HCT116 (cell line): ENCODE measurements at places on chromosomes 16 and 17. TPM values are rescaled to one million over a fixed set of nuclear protein-coding genes. Genes with fewer than 3 reads are reported as not detected.
A peak's percentile ranks its signal among the peaks of the same experiment; 100 is the strongest.

PNMT gene
- not detected for total RNA-seq

MPV17L gene
- not detected for total RNA-seq

FAM171A2 gene
- total RNA-seq: 18.0 TPM

KIF18B gene
- total RNA-seq: 76.4 TPM

ATP2A1 gene
- total RNA-seq: 10.3 TPM

CACNA1G gene
- 3.4 TPM for total RNA-seq

DCAF7 gene
- total RNA-seq: 144 TPM

RFFL gene
- 40.3 TPM for total RNA-seq

DNA sequence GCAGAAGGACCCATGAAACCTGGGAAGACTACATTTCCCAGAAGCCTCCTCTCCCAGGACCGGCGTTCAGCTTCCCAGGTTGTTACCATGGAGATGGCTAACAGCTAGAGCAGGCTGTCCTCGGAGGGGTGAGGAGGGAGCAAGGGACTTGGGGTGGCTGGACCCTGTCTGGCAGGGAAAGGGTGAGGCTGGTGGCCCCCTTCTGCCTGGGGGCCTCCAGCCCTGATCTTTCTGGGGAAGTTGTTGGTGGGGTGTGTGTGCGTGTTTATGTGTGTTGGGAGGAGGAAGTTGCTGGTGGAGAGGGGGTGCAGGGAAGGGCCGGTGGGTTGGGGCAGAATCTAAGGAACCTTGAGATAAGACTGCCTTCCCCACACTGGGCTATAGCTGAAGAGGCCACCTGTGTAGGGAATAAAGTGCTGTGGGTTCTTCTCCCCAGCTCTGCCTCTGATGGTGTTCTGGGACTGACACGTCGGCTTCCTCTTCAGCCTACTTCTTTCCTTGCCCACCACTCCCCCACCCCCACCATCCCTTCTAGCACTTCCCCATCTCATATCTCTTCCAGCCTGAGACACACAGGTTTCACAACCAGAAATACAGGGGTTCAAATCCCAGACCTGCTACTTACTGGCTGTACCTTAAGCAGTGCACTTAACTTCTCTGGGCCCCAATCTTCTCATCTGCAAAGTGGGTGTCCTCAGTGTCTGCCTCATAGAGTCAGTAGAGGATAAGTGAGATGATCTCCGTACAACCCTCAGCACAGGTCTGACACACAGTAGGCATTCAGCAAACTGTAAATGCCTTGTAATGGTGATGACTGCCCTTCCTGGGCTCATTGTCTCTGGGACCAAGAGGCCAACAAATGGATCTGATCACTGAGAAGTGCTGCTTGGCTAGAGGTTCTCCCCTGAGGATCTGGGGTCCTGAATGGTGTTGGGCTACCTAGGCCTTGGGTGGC is at the start of gene DRC7:
DRC7 (plus strand) TSS at position 82 of the 955 bp plus-strand sequence. CDS start 3,144 bp downstream, outside the sequence.
- DNase-seq: peak; percentile 54

DNA sequence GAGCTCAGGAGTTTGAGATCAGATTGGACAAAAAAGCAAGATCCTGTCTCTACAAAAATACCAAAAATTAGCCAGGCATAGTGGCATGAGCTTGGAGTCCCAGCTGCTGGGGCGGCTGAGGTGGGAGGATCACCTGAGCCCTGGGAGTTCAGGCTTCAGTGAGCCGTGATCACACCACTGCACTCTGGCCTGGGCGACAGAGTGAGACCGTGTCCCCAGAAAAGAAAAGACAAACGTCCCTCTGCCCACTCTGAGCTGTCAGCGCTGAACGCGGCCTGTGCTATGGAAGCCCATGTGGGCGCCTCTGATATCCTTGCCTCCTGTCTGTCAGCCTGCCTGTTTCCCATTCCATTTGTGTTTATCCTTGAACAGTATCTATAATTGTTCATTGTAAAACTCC is 50.7 kb downstream of the FOXK2 start:
- DNase-seq: no peak

- no peak for DNase-seq
These were observed 7.8 kb downstream of the SUPT4H1 start for GRCh38 chr17:58344047-58344790.

- DNase-seq: no peak
These were observed 32.0 kb downstream of the CCDC182 start for GRCh38 chr17:57713140-57713539.

DNA sequence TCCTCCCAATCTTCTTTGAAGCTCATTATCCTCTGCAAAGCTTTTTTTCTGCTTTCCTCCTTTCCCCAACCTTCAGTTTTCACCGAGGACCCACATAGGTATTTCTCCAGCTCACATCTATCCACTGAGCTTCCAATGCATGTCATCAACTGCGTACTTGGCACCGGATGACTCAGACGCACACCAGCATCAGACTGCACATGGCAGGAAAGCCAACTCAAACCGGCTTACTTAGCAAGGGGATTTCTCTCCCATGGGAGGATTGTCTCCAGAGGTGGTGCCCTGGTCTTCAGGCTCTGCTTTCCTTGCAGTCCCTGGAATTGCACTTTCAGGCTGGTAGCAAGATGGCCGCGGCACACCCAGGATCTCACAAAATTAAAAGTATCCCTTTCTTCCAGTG is 1.7 kb upstream of the AKTIP start:
- DNase-seq: no peak

DNA sequence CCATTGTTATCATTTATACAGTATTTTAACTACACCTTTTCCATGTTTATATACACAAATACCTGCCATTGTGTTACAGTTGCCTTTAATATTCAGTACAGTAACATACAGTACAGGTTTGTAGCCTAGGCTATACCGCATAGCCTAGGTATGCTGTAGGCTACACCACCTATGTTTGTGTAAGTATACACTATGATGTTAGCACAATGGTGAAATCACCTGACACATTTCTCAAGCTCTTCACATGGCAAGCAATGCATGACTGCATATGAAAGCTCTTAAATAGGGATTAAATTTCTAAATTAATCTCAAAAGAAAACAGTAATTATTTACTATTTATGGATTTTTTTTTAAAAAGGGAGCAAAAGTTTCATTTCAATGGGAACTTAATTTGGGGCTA is 12.0 kb downstream of the LRRC37B start:
- no peak for DNase-seq

- no peak for DNase-seq
These were observed 49.7 kb downstream of the PRMT7 start for GRCh38 chr16:68360547-68360946.

- DNase-seq: no peak
These were observed 477 bp downstream of the NTAN1 start for GRCh38 chr16:15055141-15056053.

DNA sequence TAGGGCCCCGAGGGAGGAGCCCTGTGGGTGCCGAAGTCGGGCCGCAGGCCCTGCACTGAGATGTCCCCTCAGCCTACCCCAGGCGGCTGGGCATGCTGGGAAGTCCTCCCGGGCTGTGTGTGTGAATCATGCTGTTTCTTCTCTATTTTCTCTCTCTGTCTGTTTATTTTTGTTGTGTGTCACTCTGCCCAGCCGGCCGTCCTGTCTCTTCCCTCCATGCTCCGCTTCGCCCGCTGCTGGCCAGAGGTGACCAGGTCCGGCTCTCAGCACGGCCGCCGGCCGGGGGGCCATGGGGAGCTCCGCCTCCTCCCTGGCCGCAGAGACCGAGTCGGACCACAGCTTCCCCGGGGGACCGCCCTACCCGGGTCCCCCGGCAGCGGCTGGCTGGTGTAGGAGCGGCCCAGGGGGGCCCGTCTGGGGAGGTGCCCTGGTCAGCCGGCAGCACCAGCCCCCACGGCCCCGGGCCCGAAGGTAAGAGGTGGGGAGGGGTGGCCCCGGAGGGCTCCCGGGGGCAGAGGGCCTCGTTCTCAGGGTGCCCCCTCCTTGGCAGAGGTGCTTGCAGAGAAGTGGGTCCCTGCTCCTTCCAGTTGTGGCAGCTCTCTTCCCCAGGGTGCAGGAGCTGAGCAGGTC is 12.5 kb downstream of the CAPN15 start:
- DNase-seq: no peak

- no peak for DNase-seq
These were observed 1.4 kb upstream of the AMZ2 start for GRCh38 chr17:68246271-68247028.

DNA sequence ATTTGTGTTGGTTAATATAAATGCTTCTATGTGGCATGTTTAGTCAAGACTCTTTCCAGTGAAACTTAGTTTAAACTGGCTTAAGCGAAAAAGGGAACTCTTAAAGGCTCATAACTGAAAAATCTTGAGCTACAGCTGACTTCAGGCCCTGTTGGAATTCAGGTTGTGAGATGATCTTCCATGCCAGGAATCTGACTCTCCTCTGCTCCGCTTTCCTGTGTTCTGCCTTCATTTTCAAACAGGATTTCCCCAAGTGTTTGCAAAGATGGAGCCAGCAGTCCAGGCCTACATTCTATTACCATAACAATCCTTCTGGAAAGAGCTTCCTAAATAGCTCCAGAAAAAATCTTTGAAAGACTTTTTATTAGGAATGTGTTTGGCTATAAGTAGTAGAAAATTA is 134.9 kb downstream of the NLK start:
- DNase-seq: no peak

- no peak for DNase-seq
These were observed 40.0 kb downstream of the SOST start for GRCh38 chr17:43718544-43718943.

DNA sequence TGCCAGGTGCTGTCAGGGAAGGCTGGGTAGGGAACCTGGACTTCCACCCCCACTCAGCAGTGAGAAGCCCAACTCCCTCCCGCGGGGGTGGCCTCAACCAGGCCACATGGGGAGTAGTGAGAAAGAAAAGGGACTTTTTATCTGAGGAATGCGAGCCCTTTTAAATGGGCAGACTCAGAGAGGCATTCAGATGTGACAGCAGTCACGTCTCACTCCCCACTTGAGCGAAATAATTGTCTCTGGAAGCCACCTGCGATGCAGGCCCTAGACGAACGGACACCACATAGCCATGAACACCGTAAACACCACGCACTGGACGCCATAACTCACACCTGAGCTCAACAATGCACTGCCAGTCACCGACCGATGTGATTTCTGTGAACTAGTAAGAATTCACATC is 11.9 kb upstream of the CD300E start:
- DNase-seq: no peak
